H4 (cell line): ENCODE measurements at places on chromosomes 2 and 18.

DNA sequence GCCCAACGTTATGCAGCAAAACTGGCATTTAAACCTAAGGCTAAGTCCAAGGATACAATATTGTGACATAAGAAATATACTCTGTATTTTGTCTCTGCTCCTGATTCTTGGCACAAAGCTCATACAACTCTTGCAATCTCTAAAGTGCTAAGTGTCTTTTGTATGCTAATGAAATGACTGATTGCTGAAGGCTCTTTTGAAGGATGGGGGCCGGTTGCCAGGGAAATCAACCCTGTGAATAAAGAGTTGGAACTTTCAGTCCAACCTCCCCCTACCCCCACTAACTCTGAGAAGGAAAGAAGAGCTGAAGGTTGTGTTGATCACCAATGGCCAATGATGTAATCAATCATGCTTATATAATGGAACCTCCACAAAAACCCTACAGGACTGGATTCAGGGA lies 40.3 kb downstream of the SESTD1 start:
- DNase-seq: no peak

DNA sequence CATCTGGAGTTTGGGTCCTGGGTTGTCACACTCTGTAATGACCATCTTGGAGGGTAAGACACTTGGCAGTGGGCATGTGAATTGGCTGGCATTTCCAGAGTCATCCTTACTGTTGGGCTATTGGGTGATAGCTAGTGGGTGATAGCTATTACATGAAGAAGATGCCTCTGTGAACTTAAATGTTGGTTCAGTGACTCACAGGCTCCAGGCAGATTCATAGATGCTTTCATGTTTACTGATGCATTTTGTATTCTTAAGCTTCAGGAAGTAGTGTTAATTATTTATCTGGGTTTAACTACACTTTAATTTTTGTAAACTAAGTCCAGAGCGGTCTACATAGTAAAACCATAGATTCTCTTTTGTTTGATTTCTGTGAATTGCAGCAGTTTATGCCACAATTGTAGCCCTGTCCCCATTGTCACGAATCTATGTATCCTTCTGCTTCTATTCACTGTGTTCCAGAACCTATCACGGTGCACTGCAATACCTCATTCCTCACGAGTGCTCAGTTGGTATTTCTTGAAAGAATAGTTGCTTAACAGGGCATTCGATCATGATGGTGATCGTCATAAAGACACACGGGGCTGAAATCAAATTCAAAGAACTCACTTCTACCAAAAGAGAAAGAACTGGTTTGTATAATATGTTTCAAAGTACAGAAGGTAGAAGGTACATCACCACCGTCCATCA lies 79.7 kb downstream of the GBX2 start:
- no peak for DNase-seq

DNA sequence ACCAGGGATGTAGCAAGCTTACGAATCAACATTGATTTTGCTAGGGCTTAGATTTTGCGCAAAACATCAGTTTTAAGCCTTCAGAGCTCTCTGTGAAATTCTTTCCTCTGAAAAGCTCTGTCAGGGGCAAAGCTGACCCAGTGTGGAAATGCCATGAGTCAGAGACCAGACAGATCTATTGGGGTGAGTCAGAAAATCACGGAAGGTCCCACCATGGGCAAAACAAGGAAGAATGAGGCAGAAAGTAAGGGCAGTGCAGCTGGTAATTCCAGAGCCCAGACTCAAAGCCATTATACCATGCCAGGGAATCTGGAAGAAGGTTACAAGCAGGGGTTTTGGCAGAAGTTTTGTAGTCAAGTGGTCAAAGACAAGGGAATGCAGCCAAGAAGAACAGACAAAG lies 256.6 kb upstream of the CTAGE1 start:
- DNase-seq: peak; percentile 56

DNA sequence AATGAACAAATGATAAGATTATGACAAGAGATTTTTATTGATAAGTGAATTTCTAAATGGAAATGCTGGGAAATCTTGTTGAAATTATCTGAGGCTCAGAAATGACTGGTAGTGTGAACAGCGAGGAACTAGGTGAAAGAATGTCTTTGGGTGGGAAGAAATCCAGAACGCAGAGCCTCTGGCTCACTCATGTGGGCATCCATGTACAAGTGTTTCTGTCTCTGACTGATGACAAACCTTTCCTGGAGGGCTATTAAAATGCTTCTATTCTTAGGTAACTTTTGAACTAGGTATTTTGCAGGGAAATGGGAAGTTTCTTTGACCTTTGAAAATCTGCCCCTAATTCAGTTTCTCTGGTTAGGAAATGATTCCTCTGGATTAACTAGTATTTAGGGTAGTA lies 598.6 kb downstream of the SLC4A3 start:
- DNase-seq: no peak

- DNase-seq: no peak
Observed at GRCh38 chr2:112181571-112182290, 43.5 kb downstream of the FBLN7 start.

DNA sequence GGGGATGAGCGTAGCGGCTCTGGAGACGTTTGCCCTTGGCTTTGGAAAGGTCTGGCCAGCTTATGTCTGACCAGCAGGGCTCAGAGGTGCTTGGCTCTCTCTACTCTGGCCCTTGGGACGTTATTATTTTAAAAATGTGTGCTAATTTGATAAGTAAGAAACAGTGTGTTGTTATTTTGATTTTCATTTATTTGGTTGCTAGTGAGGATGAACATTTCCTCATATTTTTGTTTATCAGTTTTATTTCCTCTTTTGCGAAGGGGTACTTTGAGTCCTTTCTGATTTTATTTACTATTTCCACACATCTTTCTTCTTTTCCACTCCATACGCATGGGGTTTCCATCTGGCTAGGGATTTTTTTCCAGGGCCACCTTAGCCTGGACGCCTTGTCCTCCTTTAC lies 11.4 kb downstream of the CXCR4 start:
- no peak for DNase-seq

GRCh38 chr2:165144315-165144714 lies 59.5 kb downstream of the SCN3A start:
- DNase-seq: no peak

DNA sequence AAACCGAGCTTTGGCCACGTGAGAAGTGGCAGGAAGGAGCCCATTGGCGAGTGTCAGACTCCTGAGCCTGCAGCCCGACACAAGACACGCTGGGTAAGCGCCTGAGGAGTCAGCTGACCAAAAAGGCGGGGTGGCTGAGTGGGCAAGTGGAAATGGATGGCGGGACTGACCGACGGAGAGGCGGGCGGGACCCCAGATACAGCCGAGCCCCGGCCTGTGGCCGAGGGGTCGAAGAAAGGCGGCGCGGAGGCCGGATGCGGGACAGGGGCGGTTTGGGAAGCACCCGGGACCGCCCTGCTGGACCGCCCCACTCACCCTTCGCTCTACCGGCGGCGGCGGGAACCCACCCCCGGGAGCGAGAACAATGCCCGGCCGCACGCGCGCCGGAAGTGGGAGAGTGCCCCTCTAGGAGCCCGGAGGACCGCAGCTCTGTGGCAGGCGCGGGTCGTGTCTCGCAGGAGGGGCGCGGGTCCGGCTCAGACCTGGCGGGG lies 22.8 kb downstream of the ZSCAN30 start:
- DNase-seq: no peak

GRCh38 chr18:12694032-12694431 lies 8.5 kb downstream of the CEP76 start:
- DNase-seq: no peak
